ENCODE measurements at places on chromosomes 6 and 20.

DNA sequence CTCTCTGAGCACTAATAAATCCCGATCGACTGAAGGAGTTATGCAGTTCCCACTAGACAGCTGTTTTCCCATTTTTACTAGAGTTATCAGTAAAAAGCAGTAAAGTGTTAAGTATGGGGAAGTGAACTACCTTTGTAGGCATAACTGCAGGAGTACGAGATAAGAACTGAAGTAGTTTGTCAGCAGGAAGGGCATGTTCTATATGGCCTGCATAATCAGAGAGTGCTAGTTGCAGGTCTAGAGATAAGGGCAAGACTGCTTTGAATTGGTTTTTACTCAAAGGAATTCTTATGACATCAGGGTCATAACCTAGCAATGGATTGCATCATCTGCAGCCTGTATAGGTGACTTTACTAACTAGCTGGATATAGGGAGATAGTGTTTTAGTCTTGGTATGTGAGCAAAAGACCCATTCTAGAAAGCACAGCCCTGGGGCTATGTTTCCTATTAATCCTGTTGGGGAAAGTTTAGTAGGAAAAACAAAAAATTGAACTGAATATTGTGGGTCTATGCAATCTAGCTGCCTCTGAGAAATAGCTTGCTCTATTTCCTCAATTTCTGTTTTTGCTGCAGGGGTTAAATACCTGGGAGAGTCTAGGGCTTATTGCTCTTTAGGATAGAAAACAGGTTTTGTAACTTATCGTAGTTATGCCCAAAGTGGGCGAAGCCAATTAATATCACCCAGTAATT is 22.6 kb upstream of the CRISP1 start:
- DNase-seq: no peak

- DNase-seq: peak; percentile 53
Measured at GRCh38 chr20:7971536-7972280, 31.4 kb upstream of the HAO1 start.

DNA sequence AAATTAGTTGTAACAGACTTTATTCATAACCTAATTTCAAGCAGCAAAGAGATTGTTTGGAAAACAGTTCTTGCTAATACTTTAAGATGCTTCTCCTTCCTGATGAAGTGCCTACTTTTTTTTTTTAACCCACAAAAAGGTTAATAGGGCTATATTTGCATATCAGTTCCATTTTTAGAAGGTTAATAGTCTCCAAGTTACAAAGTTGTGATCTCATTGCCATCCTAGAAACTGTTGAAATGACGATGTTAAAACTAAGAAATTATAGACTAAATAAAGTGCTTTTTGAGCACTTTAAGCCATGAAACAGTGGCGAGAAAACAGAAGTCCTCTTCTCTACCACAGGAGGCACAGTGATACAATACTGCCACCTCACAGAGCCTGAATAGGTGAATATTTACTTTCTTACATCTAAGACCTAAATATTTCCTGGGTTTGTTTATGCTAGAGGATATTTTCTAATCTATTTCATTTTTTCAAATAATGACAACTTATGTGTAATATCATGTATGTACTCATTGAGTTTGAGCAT is 5.3 kb downstream of the RNF144B start:
- DNase-seq: no peak

DNA sequence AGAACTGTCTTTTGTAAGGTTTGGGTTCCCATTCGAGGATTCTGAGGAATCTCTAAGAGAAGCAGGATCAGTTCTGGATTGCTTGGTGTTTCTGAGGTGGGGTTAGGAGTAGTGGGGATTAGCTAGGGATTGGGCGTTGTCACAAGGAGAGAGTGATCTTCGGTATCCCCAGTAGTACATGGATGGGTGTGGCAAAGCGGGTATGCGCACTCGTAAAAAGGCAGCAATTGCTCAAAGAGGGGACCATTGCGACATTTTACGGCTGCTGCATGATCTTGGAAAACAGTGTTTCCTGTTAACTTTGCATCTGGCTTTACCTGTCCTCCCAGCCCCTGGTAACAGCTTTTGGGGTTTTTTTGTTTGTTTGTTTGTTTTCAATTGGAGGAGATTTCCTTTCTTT is 9.7 kb upstream of the ZSCAN9 start:
- no peak for DNase-seq

- no peak for DNase-seq
Measured at GRCh38 chr20:21832442-21833385, 127.2 kb downstream of the PAX1 start.
